ENCODE measurements at places on chromosomes 7 and 10.

DNA sequence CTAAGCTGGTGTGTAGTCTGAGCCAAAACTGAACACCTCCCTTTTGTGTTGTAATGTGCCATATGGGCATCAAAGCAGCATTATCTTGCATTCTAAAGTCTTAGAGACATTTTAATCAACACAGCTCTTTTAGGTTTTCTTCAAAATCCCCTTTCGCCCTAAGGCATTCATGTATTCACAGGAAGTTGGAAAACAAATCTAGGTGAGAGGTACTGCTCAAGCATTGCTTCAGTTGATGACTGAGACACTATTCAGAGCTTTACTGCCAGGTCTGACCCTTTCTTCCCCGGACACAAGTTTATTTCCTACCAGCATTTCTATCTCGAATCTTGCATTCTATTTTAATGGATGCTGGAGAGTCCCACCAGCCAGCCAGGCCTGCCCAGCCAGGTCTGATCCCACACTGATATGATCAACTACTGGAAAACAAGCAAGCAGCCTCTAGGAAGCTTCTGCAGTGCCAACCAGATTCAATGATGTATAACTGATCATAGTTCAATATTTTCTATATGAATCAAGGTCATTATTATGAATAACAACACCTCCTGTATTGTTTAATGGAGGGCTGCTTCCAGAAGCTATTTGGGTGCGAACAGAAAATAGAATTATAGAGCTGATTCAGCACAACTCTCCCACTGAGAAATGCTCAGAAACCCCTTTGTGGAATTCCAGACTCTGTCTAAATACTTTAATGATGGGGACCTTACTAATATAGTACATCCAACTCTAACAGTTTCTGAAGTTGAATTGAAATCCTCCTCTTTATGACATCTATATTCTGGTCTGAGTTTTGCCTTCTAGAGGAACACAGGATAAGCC lies 4.0 kb upstream of the BRAF start:
- DNase-seq = no peak

DNA sequence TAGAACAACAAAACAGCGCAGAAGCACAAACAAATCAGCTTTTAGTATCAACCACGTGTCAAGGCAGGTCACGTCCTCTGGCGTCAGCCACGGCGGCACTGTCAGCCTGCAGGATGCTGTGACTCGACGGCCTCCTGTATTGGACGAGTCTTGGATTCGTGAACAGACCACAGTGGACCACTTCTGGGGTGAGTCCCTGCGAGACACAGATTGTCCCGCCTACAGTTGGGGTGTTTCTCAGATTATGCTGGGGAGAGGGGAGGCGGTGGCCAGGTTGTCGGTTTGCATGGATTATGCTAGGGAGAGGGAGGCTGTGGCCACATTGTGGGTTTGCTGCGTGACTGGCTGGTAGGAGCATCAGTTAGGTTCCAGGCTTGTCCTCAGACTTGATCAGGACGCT lies 9.7 kb downstream of the SUN1 start:
- DNase-seq = no peak

- no peak for DNase-seq
Observed at GRCh38 chr10:90930971-90931871, 10.3 kb upstream of the ANKRD1 start.

DNA sequence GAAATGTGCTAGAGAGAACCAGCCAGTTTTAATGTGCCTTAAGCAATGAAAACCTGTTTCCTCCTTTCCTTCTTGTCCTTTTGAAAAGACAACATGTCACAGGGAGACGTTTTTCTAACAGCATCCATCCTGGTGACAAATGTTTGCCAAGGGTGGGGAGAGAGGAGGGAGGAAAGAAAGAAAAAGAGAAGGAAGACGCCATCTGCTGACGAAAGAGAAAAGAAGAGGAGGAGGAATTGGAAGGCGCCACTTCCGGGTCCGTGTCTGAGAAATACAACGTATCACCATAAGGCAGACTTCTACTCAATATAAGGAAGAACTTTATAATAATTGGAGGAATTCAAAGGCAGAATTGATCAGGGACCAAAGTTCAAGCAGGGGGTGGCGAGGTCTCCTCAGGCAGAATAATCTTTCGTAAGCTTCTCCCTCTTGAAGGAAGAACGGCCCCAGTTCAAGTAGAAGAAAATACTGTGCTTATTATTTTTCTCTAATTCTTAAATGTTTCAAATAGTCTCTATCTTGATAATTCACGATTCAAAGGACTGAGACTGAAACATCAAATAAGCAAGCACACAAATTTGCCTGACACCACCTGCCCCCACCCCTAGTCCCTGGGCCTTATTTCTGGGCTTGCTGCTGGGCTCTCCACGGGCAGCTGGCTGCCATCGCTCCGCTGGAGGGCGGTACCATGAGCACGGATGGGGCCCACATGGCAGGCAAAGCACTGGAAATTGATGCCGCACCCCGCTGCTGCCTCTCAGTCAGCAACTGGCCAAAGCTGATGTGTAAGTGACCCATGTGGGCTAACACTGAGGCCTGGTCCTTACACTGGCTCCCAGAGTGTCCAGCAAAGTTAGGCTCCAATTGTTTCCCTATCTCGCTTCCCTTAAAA lies 273.7 kb upstream of the KLF14 start:
- no peak for DNase-seq

DNA sequence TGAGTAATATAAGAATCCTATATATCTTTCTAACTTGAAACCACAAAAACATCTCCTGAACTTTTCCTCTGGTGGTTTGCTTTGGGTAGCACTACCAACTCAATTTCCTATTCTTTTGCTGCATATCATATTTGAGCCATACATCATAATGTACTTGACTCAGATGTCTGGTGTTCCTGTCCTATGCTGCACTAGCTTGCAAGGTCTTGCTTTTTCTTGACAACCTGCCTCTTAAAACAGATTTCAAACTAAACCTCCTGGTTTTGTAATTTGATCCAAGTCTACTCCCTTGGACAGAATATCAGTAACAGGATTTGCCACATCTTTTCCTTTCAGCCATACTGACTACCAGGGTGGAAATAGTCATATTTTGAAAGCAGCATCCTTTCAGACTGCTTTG lies 520.3 kb upstream of the LRRTM3 start:
- DNase-seq = no peak

DNA sequence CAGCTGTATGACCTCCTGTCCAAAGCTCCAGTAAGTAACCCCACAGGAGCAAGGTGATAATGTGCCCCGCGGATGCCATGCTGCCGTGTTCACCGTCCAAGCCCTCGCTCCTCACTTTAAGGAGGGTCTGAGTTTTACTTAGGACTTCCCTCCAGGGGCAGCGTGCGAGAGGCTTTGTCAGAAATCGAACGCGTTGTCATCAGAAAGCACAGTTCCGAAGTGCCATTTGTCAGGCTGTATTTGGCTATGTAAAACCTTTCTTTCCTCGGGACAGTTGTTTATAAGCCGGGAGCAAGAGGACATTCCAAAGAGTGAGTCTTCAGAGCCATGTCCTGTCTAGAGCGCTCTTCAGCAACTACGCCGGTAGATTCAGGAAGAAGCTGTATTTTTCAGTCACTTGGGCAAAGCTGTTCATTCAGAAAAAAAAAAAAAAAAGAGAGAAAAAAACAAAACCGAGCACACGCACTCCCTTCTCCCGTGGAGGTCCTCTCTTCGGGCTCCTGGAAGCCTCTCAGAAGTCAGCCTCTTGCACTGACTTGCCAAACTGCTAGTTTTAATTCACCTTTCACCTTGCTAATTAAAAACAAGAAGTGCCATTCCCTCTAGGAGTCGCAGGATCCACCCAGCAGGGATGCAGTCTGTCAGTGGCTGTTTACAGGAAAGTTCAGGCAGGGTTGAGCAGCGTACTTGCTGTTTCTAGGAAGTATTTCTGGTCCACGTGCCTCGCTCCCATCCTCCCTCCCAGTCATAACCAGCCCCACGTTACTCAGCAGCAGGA lies at the start of gene SEMA3E:
Gene SEMA3E (minus strand): TSS at position 676 of the 778 bp plus-strand sequence.
- no peak for DNase-seq

GRCh38 chr7:158394936-158395335 lies 192.7 kb downstream of the PTPRN2 start:
- DNase-seq = no peak

- no peak for DNase-seq
Observed at GRCh38 chr7:51080216-51080615, 236.4 kb downstream of the COBL start.

DNA sequence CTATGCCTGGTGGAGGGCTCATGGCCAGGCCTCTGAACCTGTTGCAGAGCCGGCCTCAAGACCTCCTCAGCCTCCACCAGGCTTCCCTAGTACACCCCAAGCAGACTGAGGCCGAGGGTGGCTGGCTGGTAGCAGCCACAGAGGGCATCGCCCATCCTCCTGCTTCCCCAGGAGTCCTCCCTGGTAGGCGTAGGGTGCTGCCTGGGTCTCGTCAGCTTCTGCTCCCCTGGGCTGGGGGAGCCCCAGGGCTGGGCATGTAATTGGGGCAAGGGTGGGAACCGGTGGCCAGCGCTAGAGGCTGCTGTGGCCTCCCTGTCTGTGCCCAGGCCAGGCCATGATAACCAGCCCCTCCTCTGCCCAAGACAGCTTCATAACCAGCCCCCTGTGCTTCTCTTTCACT lies 32.6 kb downstream of the TBATA start:
- no peak for DNase-seq

GRCh38 chr7:3164380-3164792 lies 120.7 kb upstream of the CARD11 start:
- DNase-seq = no peak

DNA sequence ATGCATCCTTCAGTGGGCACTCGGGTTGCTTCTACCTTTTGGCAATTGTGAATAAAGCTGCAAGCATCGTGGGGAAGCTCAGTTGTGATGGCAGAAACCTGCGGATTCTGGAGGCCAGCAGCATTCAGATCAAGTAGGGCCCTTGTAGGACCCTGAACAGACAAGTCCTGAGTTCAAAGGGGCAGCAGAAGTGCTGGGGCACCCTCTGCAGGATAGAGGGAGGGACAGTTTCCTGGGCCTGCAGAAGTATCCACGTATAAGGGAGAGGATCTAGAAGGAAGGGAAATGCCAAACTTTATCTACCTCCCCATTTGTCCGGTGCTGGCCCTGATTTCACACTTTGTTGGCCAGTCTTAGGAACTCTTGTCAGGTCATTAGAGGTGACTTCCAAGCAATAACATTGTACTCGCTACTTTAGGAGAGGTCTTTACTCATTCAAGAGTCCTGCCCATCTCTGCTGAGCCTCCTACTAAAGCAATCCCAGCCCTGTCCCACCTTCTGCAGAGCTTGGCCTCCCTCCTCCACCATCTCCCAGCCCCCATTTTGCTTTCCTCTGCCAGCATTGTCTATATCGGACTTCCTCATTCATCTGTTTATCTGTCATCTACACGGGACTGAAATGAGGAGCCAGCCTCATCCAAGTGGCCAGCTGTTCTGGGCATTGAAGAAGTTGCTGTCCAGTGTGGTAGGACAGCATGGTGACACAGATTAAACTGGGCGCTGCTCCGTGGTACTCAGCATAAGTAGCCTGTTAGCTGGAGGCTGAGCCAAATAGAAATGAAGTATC lies 26.6 kb upstream of the R3HCC1L start:
- DNase-seq = no peak

DNA sequence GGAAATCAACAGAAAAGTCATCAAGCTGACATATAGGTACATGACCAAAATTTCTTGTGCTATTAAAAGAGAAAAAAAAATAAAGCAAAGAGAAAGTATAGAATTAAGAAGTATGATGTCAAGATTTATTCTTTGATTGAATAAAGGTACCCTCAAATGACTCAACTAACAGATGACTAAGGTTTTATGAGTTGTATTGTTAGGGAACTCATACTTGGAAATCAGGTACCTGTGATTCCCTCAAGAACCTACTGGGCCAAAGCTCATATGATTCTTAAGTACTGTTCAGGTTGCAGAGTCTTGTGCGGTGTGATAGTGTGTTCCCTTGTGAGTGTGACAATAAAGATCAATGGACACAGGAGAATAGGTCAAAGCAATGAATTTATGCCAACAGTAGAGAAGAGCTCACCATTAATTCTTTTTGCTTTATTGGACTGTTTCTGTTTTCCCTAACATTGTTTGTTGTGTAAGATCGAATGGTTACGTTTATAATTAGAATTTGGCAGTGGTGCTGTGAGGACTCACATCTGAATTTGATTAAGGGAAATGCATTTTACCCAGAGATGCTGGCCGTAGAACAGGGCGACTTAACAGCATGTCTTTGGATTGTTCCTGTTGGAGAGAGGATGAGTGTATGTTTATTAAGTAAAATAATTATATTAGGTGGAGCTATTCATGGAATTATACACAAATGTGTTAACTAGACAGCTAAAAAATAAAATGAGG lies 293.2 kb upstream of the SEMA3D start:
- DNase-seq = no peak

GRCh38 chr10:23408330-23408976 lies 30.4 kb upstream of the OTUD1 start:
- DNase-seq = no peak

Measured in activated CD8-positive, alpha-beta memory T cell treated with anti-CD3 and anti-CD28 coated beads for 4 hours (primary cell).